ENCODE measurements at places on chromosomes 16 and 17. TPM values are rescaled to one million over a fixed set of nuclear protein-coding genes. Genes with fewer than 3 reads are reported as not detected.

The RND2 gene
- 0.63 TPM for total RNA-seq

The KRTAP4-4 gene
- total RNA-seq: not detected

The GNG13 gene
- not detected for total RNA-seq

The GUCY2D gene
- total RNA-seq: not detected

The TP53TG3F gene
- not detected for total RNA-seq

The CCDC144A gene
- 1.9 TPM for total RNA-seq

The CMIP gene
- total RNA-seq: 7.7 TPM

The KRT24 gene
- total RNA-seq: not detected

The ANKFN1 gene
- total RNA-seq: 0.67 TPM

The SETD1A gene
- 3.8 TPM for total RNA-seq

The ZP2 gene
- not detected for total RNA-seq

The GPR179 gene
- total RNA-seq: not detected

The C1QBP gene
- total RNA-seq: 82.8 TPM

The KRT20 gene
- total RNA-seq: not detected

The ABCC3 gene
- 1.4 TPM for total RNA-seq

The TBX21 gene
- total RNA-seq: not detected

The RSPRY1 gene
- total RNA-seq: 17.0 TPM

The RNF227 gene
- 5.8 TPM for total RNA-seq

The PYDC1 gene
- not detected for total RNA-seq

The ALOXE3 gene
- not detected for total RNA-seq

The FBXW10 gene
- total RNA-seq: not detected

The SSTR5 gene
- total RNA-seq: 14.1 TPM

The CAMTA2 gene
- 20.3 TPM for total RNA-seq

The ALDH3A1 gene
- 0.22 TPM for total RNA-seq

The LMF1 gene
- total RNA-seq: 11.9 TPM

The CYB561 gene
- 13.4 TPM for total RNA-seq
